ENCODE measurements at places on chromosomes 2 and 18.

- DNase-seq, result no peak
Measured at GRCh38 chr2:220276741-220277444, 649.5 kb downstream of the SLC4A3 start.

DNA sequence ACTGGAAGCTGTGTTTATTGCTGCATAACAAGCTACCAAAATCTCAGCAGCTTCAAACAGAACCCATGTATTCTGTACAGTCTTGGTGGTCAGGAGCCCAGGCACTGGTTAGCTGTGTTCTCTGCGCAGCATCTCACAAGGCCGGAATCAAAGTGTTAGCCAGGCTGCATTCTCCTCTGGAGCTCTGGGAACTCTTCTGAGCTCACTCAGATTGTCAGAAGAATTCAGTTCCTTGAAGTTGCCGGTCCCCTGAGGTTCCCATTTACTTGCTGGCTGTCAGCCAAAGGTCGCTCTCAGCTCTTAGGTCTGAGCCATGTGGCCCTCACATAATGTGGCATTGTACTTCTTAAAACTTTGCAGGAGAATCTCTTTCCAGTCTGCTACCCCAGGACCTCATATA, 123.6 kb upstream of the SMIM21 start:
- DNase-seq, result no peak

GRCh38 chr2:241298673-241299072, 16.8 kb downstream of the HDLBP start:
- DNase-seq, result no peak

GRCh38 chr2:217681791-217682190, 321.0 kb downstream of the TNS1 start:
- no peak for DNase-seq

GRCh38 chr2:61247204-61247812, 85.3 kb downstream of the C2orf74 start:
- no peak for DNase-seq

DNA sequence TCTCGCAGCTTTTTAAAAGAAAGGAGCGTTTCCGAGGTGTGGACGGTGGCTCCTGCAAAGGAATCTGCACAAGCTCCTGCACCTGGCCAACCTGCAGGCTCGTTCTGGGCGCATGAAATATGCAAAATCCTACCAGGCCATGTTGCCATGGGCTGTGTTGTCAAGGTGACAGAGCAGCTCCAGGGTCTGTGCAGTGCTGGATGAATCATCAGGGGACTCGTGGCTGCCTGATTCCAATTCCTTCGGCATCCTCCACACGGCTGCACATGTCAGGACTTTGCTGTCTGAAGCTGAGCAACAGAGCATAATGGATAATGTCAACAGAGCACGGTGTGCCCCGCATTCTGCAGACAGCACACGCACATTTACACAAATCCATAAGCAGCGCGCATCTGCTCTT, 120.5 kb downstream of the EIPR1 start:
- no peak for DNase-seq

GRCh38 chr18:31587529-31587928, 4.1 kb upstream of the TTR start:
- DNase-seq, result no peak

- DNase-seq, result no peak
Measured at GRCh38 chr18:75172299-75173124, 36.4 kb downstream of the PTGR3 start.

GRCh38 chr2:113977060-113977659, 87.3 kb downstream of the ACTR3 start:
- no peak for DNase-seq

DNA sequence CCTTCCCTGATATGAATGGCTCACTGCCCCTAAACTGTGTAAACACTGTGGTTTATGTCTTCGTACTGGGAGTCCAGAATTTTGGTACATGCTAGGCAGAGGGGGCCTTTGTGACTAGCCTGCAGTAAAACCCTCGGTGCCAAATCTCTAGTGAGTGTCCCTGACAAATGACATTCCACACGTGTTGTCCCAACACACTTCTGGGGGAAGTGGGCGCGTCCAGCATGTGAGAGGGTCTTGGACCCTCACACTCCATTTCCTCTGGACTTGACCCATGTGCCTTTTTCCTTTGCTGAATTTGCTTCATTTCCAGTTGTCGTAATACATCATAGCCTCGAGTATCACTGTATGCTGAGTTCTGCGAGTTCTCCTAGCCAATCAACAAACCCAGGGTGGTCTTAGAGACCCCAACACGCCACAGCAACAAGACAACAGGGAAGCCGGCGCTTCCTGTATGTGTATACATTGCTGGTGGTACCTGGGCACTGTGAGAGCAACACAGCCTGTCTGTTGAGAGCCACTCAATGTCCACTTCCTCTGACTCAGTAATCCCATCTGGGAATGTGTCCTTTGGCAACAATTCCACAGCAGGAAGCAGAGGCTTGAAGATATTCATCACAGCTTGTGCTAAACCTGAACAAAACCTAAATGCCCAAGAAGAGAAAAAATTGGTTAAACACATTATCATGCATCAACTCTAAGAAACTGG, 26.9 kb upstream of the SLC66A3 start:
- DNase-seq, result no peak

DNA sequence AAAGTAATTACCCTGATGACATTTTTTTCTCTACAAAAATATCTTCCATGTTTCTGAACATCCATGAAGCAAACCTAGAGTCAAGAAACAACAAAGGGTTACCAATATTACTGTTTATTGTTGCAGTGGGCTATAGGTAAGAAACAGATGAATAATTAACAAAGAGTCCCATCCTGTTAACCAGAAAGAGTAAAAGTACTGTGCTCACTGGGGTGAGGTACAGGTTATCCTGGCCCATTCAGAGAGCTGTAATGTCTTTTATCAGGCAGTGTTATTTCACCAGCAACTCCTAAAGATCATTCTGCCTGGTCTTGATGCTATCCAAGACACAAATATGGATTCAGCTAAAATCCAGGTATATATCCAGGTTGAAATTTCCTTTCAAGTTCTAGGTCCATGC, 754.9 kb downstream of the SATB2 start:
- DNase-seq, result no peak

- DNase-seq, result no peak
Measured at GRCh38 chr18:9874728-9875127, 11.0 kb upstream of the TXNDC2 start.

DNA sequence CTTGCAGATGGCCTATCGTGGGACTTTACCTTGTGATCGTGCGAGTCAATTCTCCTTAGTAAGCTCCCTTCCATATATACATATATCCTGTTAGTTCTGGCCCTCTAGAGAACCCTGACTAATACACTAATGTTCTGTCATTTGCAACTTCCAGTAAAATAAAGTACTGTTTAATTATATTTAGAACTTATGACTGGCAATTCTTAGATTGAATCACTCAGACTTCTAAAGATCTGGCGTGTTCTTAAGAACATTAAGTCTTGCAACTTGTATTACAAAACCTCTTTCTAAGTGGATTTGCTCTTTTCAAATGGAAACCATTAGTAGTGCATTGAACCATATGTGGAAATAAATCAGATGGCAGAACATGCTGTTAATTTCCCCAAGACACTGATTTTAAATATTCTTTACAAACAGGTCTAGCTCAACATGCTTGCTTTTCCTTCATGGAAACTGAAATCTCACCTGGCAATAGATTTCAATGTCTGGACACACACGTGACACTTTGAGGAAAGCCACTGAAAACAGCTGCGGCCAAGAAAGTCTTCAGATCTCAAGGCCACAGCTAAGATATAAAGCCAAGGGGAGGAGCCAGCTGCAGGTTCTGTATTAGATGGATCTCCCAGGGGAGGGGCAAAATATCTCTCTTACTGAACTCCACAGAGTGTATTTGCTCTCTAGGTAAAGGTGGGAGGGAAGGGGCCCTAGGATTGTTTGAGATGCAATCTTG, 50.6 kb downstream of the PMAIP1 start:
- no peak for DNase-seq

- no peak for DNase-seq
Measured at GRCh38 chr18:33051407-33051806, 278.6 kb upstream of the KLHL14 start.

Measured in naive B cell (primary cell).